ENCODE measurements at places on chromosomes 4 and X.

DNA sequence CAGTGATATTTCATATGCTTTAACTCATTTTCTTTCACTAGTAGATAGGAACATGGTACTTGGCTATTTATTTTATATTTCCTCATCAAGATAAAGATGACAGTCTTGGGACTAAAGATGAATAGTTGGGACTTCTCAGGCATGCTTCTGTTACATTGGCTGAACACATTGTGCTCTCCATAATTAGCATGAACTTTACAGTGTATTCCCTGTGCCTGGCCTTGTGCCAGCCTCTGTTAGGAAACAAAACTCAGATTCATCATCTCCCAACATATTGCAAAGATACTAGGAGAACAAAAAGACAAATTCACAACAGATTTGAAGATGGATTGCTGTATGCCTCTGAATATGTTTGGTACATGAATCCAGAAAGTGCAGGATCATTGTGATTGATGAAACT is 26.4 kb downstream of the GRIA2 start:
- no peak for DNase-seq

- no peak for DNase-seq
These were observed 123.7 kb downstream of the SPRY1 start for GRCh38 chr4:123520325-123520724.

- no peak for DNase-seq
These were observed 72.4 kb upstream of the NEIL3 start for GRCh38 chr4:177237291-177237690.

GRCh38 chrX:68989456-68989855 is 160.6 kb downstream of the EFNB1 start:
- no peak for DNase-seq

DNA sequence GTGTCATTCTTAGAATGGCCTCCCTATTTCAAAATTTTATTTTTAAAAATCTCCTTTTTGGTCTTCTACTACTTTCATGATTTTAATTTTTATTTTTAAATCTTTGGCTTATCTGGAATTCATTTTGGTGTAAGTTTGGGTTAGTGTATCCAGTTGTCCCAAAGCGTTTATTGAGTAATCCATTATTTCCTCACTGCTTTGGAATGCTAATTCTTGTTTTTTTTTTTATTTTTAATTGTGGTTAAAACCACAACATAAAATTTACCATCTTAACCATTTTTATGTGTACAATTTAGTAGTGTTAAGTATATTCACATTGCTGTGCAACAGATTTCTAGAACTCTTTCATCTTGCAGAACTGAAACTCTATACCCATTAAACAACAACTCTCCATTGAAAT is 8.7 kb downstream of the CITED1 start:
- DNase-seq, result no peak

DNA sequence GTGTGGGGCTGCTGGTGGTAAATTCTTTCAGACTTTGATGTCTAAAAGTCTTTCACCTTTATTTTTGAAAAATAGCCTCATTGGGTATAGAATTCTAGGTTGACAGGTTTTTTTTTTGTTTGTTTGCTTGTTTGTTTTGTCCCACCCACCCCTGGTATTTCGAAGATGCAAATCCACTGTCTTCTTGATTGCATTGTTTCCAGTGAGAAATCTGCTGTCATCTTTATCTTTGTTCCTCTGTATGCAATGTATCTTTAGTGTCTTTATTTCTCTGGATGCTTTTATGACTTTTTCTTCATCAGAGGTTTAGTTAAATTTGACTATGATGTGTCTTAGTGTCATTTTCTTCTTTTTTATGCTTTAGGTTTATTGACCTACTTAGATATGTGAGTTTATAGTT is 21.3 kb upstream of the HCCS start:
- DNase-seq, result no peak

DNA sequence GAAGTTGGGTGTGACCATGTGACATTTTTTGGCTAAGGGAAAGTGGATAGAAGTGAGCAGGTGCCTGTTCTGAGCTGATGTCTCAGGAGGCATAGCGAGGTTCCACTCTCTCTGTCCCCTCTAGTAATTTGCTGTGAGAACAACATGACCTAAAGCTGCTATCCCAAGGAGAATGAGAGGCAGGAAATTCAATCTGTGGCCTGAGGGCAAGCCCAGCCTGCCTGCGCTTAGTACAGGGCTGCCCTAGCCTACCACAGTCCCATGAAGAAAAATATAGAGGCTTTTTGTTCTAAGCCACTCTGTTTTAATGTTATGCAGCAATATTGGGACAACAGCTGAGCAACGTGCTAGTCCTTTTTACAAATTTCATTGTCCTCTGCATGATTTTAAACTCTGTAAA is 193.1 kb downstream of the LDB2 start:
- DNase-seq, result no peak

GRCh38 chr4:105305019-105305836 is 158.6 kb downstream of the TET2 start:
- DNase-seq, result no peak

DNA sequence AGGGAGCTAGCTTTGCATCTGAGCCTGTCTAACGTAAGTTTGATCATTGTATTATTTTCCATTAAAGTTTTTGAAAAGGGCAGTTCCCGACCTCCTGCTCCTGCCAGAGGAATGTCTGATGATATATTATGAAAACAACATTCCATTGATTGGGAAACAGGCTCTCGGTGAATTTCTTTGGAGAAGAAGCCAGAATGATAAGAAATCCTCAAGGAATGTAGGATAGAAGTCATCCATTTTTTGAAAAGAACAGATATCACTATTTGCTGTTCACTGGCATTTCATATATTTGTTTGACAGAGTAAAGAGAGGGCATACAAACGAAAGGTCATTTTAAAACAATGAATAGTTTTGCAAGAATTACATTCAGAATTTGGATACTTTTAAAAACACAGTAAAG is 781.0 kb upstream of the HTR2C start:
- DNase-seq, result no peak

GRCh38 chrX:35150642-35151239 is 208.1 kb downstream of the FAM47B start:
- DNase-seq, result no peak

DNA sequence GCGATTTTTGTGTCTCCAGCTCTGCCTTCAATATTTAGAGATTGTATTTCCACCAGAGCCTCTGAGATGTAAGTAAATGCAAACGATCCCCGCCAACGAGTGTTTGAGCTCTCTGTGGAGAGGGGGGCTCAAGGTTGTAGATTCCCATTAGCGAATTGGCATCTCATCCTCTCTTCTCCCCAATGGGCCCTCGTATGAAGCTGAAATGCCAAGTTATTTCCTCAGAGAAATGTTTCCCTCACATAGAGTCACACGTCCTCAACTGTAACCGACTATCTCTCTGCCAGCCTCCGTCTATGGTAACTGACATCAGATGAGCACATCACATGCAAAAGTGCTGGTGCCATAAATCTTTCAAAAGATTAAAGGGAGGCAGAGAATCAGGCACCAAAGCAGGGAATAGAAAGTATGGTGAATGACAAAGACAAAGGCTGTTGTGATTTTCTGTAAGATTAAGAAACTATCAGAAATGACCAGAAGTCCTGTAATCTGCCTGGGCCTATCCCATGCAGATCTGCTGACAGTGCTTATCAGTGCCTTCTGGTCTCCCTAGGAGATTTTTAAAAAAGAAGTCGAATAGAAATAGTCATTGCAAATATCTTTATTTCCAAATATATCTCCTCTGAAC is 157.1 kb downstream of the PDGFRA start:
- no peak for DNase-seq

GRCh38 chrX:41630091-41630490 is 58.7 kb upstream of the GPR34 start:
- DNase-seq, result no peak

DNA sequence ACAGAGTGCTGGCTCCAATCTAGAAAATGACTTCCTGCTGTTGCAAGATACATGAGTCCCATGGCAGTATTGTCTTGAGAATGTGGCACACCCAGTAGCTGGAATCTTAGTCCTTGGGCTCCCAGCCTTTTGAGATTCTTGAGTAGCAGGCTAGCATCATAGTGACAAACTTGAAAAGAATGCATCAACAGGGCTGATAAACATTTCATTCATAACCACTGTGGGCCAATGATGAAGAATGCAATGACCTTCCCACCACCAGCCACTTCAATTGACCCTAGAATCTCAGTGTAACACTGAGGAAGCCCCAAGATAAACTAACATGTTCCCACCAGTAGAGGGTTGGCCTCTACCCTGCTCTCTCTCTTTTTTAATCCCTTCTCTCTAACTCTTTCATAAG is 329.3 kb downstream of the GBA3 start:
- no peak for DNase-seq

- no peak for DNase-seq
These were observed 8.1 kb downstream of the SNX25 start for GRCh38 chr4:185217408-185217975.

DNA sequence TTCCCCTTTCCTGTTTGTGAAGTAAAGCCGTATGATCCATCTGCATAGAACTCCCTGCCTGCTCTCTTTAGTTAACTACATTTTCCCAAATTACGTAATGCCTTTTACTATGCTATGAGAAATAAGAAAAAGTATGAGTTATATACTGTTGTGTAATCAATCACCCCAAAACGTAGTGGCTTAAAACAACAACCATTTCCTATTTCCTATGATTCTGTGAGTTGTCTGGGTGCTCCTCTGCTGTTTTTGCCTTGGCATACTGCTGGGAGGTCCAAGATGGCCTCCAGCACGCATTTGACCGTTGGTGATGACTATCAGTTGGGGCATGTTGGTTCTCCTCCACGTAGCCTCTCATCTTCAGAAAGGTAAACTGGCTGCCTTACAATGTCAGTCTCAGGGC is 39.8 kb downstream of the BBS12 start:
- no peak for DNase-seq

- DNase-seq, result no peak
These were observed at the start of gene AGTR2 for GRCh38 chrX:116170511-116170910. AGTR2 (plus strand) TSS chrX:116170744; CDS start chrX:116172281, 1,537 bp downstream.

GRCh38 chr4:165826166-165826565 is 46.9 kb upstream of the TLL1 start:
- no peak for DNase-seq

- DNase-seq, result no peak
These were observed 15.7 kb downstream of the OFD1 start for GRCh38 chrX:13750204-13750603.

- no peak for DNase-seq
These were observed 20.8 kb upstream of the ZCCHC12 start for GRCh38 chrX:118802857-118803256.

GRCh38 chrX:14022019-14022418 is 7.7 kb downstream of the GEMIN8 start:
- DNase-seq, result no peak

- DNase-seq, result no peak
These were observed 86.1 kb downstream of the HNRNPD start for GRCh38 chr4:82287720-82288119.

DNA sequence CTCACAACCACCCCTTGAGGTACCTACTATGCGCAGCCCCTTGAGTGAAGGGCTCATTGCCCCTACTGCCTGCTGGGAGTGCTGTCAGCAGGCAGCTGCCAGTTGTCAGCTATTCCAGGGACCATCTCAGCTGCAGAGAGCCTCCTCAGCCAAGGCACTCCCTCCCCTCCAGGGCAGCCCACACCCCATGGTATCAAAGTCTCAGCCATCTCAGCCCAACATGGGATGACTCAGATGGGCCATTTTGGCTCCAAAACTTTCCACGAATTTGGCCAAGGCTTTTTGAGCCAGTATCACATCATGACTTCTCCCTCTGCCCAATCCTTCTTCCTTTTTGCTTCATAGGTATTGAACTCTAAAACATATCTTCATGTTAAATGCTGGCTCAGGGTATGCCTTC is 61.4 kb upstream of the MAP3K15 start:
- DNase-seq, result no peak

- no peak for DNase-seq
These were observed 8.4 kb downstream of the UVSSA start for GRCh38 chr4:1355378-1355777.

- no peak for DNase-seq
These were observed 586 bp upstream of the NSG1 start for GRCh38 chr4:4386296-4386735.

GRCh38 chr4:89823416-89823815 is 13.5 kb downstream of the SNCA start:
- no peak for DNase-seq

DNA sequence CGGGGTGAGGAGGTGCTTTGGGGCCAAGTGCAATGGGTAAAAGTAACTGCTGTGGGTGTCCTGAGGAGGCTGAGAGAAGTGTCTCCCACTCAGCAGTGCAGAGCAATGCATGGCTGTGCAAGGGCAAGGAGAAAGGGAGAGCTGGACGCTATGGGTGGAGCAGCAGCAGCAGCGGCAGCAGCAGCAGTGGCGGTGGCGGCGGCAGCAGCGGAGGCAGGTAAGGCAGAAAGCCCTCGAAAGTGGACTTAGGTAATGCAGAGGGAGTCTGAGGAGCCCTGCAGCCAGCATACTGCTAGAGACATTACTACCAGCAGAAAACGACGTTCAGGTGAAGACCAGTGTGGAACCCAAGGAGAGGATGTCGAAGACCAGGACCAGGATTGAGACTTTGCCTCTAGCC is 82.1 kb downstream of the NYX start:
- no peak for DNase-seq

GRCh38 chr4:122826079-122826527 is 528 bp upstream of the FGF2 start:
- no peak for DNase-seq

- DNase-seq, result no peak
These were observed 4.8 kb downstream of the USP38 start for GRCh38 chr4:143189528-143189927.

- DNase-seq, result no peak
These were observed 29.8 kb downstream of the ZFYVE28 start for GRCh38 chr4:2388429-2389182.

GRCh38 chrX:106286053-106286650 is 118.0 kb downstream of the PWWP3B start:
- DNase-seq, result no peak

- no peak for DNase-seq
These were observed 576.4 kb upstream of the EPHA5 start for GRCh38 chr4:66246643-66247042.

GRCh38 chr4:61380865-61381264 is 180.7 kb downstream of the ADGRL3 start:
- DNase-seq, result no peak

DNA sequence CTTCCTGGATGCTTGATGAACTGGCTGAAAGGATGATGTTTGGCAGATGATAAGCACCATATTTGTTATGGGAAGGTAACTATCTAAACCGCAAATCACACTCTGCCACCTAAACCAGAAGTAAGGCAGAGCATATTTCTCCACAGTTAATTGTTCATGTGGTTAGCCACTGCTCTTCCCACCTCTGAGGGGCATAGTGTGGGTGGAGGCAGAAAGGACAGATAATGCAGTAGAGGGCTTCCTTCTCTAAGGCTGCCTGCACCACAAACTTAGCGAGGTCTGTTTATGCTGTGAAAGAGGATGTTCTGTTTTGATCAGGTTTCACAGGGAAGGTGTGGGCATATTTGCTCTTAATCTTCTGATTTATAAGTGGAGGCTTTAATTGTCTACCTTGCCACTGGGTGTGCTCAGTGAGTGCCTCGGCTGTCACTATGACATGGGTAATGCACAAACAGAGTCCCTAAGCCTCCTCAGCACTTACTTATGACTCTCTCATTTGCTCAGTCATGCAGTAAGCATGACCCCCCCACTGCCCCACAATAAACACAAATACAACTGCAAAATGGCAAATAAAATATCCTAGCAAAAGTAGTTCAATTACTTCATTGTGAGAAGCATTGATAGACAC is 401.0 kb downstream of the TMA16 start:
- no peak for DNase-seq
